Fibroblast of gingiva (primary cell): ENCODE measurements at places on chromosomes 16 and 17.

- DNase-seq = no peak
Observed at GRCh38 chr17:77769762-77770161, 188.7 kb upstream of the TNRC6C start.

DNA sequence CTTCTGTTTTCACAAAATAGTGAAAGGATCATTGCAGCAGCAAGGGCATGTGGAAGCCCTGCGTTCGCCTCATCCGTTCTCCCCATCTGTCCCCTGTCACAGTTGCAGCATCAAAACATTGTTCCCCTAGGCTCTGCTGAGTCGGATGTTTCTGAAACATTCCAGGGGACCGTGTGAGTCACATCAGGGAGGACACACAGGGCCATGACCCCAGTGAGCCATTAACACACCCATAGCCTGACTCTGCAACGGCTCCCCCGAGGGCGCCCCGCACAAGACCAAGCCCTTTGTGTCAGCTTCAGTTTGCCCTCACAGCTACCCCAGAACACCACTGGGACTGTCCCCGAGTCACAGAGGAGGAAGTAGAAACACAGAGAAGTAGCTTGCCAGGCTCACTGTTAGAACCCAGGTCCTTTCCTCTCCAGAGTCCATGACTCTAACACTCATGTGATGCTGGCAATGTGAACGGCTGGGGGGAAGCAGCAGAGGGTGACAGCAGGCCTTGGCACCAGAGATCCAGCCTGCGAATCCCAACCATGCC is 63.3 kb upstream of the HSBP1 start:
- no peak for DNase-seq

DNA sequence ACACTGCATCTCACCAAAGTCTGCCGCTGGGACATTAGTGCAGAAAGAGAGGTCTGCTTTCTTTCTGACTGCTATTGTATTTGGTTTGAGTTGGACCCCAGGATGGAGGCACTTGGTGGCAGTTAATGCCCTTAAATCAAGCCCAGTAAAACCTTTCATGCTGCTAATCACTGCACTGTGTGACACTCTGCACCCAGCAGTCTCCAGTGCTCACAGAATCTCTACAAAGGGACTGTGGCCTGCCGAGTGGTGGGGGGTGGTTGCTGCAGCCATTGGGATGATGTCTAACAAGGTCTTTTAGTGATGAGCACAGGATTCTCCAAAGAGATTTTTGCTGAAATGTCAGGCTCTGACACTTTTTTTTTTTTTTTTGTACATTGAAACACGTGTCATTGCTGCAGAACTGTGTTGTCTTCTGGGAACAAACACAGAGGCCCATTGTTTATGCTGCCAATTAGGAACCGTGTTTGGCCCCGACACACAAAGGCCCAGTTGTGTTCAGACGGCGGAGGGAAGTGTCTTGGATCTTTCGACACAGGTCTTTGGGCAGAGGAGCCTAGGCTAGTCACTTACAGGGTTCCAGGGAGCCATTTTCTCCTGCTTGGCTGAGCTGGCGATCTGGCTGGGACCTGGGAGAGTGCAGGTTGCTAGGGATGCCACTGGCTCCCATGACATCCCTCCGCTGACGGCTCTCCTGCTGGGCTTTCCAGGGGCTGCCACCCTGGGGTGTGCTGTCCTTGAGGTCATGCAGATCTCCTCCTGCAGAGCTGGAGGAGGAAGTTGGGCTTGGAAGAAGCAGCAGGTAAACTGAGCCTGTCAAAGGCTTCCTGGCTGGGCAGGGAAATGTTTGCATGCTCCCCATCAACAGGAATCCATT is 16.2 kb upstream of the TNRC6C start:
- no peak for DNase-seq

DNA sequence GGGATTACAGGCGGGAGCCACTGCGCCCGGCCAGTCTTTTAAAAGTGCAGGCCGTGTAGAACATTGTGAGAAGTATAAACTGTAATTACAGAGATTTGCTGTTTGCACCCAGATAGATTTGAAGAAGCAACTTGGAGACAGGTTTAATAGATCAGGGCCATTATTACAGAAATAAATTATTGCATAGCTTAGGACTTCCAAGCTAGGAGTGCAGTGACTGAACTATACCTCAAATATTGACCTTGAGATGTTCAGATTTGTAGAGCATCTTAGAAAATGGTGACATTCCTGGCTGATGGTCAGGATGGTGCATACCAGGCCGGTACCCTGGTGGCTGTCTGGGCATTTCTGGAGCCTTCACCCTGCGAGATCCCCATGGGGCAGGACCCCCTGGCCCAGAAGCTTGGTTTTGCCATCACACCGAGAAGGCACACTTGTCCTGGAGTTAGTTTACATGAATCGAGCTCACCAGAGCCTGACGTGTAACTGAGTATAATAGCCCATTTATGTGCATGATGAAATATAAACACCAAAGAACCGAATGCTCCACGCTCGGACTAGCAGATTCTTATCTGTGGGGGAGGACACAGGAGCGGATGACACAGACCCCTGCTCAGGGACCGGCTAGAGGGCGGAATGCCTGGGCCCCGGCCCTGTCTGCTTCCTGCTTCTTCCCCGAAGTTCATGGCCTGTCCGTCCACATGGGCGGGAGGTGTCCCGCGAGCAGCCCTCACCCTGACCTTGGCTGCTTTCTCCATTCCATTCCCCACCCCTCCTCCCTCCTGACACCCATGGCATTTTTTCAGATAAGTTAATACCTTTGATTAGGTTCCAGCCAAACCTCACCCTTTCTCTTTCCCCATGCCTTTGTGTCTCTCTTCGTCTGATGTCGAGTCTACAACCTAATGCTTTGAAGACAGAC is 32.1 kb downstream of the CCDC40 start:
- peak; percentile 47 for DNase-seq

DNA sequence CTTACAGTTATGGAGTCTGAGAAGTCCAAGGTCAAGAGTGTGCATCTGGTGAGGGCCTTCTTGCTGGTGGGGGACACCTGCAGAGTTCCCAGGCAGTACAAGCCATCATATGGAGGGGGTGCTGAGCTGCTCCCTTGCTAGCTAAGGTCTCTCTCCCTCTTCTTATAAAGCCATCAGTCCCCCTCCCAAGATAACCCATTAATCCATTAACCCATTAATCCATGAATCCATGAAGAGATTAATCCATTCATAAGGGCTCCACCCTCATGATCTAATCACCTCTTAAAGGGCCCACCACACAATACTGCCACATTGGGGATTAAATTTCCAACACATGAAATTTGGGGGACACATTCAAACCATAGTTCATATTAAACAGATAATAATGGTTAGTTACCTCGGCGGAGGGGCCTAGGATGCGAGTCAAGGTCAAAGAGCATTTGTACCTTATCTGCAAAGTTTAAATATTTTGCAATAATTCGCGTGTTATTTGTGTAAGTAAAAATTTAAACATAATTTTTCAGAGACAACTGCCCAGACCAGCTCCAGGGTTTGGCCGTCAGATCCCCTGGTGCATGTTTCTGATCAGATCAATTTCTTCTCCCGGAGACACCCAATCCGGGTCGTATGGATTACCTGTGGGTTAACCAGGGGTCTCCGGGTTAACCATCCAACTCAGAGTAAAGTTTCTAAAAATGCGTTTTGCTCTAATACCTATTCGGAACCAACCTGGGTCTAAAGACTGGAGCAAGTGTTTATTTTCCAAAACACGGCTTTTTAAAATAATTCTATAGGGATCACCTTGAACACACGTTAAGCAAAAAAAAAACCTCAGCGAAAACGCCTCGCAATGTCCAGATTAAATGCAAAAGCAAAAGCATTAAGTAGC is 740 bp upstream of the POLR3E start:
- no peak for DNase-seq

- no peak for DNase-seq
Observed at GRCh38 chr16:85077039-85077438, 35.2 kb downstream of the CIBAR2 start.

DNA sequence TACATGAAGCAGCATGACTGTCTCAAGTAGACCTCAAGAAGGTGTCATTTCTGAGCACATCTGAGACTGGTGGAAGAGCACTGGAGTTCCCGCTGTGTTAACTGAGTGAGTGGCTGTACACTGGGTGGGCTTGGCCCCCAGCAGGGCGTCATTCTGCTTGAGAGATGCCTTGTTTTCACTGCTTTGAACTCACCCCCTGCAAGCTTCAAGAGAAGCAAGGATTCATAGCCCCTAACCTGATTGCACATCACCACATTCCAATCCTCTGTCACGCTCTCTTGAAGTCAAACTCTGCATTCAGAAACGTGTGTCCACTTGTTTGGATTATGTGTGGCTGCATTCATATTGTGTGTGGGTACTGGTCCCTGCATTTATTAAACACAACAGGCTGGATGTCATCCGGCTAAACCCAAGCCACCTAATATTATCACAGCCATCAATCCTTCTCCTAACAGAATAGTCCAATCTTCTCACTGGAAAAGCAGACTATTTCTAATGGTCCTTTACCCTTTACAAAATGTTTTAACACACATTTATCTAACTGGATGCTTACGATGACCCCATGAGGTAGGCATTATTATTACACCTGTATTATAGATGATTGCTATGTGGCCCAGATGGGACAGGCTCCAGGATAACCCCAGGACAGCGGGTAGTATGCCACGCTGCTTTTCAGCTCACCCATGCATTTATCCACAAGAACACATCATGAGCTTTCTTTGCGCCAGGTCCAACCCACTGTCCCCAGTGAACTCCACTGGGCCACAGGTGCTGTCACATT is 76.3 kb downstream of the USP31 start:
- DNase-seq = no peak

DNA sequence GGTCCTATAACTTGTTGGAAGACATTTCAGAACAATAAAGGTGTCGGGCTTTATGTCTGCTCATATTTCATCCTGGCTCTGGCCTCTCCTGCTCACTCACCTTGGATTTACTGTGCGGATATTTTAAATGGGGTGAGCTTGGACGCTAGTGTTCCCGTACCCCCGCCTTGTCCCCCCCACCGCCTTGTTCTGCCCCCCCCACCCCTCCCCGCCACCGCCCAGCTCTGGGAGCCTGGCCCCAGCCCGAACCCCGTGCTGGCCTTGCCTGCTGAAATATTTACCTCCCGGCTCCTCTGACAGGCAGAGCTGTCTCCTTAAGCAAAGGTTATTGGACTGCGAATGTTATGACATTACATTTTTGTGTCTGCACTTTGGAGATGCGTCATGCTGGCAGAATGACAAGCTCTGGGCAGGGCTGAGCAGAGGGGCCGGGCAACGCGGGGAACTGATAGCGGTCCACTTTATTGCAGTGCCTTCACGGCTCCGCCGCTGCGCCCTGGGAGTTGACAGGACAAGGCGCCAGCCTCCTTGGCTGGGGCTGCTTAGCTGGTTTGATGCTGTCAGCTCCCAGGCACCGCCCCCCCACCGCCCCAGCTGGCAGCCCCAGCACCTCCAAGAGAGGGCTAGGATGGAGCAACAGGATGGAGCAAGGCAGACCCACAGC is 222.5 kb upstream of the GSE1 start:
- DNase-seq = peak; percentile 92

DNA sequence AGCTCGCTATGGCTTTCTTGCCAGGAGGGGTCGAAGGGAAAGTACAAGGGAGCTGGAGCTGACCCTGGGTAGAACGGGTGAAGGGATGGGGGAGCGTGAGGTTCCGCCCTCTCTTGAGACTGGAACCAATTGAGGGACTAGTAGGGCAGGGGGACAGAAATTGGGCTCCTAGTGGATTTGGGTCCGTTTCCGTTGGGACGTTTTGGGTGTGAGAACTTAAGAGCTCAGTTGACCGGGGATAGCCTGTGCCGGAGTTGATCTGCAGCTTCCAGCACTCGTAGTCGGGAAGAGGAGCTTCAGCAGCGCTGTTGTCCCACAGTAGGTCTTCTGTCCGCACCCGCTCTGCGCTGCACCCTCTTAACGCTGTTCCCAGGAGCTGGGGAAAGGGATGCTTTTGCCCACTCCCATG is 481 bp downstream of the CNTROB start:
- DNase-seq = peak; percentile 13

DNA sequence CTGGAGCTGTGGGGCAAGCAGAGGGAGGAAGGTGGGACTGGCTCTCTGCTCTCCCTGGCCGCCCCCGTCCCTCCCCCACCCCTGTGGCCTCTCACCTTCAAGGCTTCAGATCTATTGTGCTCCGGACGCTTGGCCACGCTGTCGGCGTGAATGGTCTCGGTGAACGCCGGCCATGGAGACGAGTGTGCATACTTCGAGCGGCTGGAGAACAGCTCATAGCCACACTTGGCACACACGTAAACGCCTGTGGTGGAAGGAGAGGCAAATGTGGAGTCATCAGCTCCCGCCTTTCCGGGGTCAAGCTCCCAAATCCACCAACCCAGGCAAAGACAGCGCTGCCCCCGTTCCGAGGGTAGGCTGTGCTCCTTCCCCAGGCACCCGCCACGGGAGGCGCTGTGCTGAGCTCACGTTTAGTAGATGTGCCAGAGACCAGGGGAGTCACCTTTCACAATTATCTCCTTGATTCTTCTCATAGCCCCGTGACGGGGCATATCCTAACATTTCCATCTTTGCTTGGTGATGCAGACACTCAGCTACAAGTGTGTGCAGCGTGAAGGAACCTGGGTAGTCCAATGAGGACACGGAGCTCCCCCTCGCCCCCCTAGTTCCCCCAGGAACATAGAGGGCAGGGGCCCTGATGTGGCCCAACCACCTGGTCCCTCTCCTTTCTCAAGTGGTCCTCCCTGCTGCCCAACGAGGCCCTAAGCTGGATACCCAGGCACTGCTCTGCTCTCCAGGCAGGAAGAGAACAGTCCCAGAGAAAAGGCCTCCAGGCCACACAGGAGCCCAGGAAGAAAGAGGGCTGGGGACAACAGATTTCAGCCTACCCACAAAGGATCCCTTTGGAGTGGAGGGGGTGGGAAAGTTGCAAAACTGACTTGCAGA is 1.6 kb downstream of the MSRB1 start:
- DNase-seq = no peak

- no peak for DNase-seq
Observed at GRCh38 chr16:79247386-79247785, 353.2 kb downstream of the MAF start.

DNA sequence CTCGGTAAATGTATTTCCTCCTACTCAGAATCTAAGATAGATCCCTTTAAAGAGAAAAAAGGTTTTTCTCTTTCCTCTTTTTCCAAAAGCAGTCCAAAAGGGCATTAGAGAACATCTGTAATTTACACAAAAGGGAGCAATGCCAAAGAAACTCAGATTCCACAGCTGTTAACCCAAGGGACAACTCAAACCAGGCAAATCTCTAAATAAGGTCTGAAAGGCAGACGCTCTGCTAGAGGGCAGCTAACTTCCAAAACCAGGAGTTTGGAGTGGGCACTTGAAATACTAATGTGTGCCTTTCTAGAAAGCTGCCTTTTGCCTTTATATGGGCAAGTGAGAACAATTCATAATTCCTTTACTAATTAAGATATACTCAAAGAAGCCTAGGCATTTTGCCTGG is 435.7 kb downstream of the ZFHX3 start:
- peak; percentile 56 for DNase-seq

- peak; percentile 93 for DNase-seq
Observed at GRCh38 chr16:16025214-16025968, 76.0 kb downstream of the ABCC1 start.
